ENCODE measurements at places on chromosomes 2 and 18. TPM values are rescaled to one million over a fixed set of nuclear protein-coding genes. Genes with fewer than 3 reads are reported as not detected.
A peak's percentile ranks its signal among the peaks of the same experiment; 100 is the strongest.

DNA sequence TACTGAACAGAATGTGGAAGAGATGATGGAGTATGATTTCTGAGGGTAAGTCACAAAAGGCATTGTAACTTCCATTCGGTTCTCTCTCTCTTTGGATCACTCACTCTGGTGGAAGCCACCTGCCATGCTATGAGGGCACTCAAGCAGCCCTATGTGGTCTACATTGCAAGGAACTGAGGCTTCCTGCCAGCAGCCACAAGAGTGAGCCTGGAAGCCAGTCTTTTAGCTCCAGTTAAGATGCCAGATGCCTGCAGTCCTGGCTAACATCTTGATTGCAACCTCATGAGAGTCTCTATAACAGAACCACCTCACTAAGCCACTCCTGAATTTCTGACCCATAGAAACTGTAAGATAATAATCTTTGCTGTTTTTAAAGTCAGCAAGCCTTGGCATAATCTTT lies 935.7 kb downstream of the LRP1B start:
- DNase-seq: no peak

GRCh38 chr2:193326296-193326695 lies 1131.6 kb upstream of the TMEFF2 start:
- DNase-seq: no peak

GRCh38 chr2:3459185-3460015 lies 59.9 kb downstream of the ADI1 start:
- peak; percentile 78 for DNase-seq

DNA sequence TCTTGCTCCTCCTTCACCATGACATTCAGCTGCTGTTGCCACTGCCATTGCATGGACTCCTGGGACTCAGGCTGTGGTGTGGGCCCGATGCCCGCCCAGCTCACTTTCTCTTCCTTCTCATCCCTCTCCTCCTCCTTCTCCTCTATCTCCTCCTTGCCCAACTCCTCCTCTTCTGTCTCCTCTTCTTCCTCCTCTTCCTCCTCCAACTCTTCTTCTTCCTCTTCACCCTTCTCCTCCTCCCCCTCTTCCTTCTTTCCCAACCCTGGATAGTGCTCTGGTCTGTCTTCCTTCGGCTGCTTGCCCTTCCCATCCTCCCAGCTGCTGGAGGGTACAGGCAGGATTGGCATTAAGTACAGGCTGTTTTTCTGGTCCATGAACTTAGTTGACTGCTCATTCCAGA lies 10.8 kb upstream of the CRYBA2 start:
- DNase-seq: no peak

- peak; percentile 60 for DNase-seq
Observed at GRCh38 chr2:113173542-113174375, at the start of gene PSD4. Gene PSD4 (plus strand): TSS chr2:113173971. CDS start chr2:113182457, 8,486 bp downstream.

GRCh38 chr2:11397513-11397912 lies 53.1 kb upstream of the ROCK2 start:
- no peak for DNase-seq

DNA sequence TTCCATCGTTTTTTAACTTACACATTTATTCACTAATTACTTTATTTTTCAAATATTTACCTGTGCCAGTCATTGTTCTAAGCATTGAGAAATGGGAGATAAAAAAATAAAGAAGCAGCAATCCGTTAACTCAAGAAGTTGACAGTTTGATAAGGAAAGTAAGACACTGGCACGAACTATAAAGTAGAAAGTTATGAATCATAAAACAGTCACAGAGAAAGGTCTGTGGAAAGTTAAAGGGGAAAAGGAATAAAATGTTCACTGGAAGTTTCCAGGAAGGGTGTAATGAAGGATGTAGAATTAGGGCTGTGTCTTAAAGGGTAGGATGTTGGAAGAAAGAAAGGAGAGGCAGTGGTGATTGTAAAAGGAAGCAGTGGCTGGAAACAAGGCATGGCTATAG lies 118.9 kb downstream of the RDH14 start:
- no peak for DNase-seq

DNA sequence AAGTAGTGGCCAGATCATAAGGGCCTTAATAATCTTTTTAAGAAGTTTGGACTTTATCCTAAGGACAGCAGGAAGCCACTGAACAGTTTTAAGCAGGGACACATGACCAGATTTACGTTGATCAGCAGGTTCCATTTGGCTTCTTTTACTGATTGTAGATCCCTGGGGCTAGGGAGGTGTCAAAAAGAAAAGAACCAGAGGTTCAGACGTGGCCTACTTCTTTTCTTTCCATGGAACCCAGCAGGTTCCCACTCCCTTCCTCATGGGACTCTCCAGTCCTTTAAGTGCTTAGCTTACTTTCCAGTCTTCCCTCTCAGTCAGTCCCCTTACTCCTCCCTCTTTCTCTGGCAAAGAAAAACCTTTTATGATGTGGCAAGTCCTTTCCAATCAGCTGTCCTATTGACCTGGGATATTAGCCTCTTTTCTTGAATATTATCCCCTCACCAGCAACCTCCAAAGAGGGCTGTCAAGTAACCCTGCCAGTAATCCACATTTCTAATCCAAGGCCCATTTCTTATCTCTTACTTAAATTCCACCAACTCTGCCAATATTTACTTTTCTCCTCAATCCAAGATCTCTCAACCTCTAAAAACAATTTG lies 33.5 kb downstream of the NHEJ1 start:
- DNase-seq: no peak

DNA sequence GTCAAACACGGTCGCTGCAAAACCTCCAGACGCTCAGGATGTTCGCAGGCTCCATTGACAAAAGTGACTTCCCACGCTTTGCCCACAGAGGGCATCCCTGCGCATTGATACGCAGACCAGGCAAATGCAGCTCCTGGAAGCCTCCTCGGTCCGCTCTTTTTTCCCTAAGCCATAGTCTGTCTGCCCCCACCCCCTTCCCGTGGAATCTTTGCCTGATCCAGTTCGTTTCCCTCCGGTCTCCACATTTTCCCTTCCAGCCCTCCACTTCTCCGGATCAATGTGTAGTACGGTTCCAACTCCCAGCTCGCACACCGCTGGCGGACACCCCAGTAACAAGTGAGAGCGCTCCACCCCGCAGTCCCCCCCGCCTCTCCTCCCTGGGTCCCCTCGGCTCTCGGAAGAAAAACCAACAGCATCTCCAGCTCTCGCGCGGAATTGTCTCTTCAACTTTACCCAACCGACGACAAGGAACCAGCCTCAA lies at the start of gene DCC:
Gene DCC (plus strand): TSS at position 307 of the 481 bp plus-strand sequence. CDS start 591 bp downstream, outside the sequence.
- DNase-seq: peak; percentile 18

- DNase-seq: no peak
Observed at GRCh38 chr2:162125138-162125537, 26.9 kb downstream of the GCG start.

GRCh38 chr18:58753976-58754375 lies 82.7 kb downstream of the MALT1 start:
- no peak for DNase-seq

GRCh38 chr2:171410624-171411023 lies 23.2 kb downstream of the METTL8 start:
- DNase-seq: no peak

DNA sequence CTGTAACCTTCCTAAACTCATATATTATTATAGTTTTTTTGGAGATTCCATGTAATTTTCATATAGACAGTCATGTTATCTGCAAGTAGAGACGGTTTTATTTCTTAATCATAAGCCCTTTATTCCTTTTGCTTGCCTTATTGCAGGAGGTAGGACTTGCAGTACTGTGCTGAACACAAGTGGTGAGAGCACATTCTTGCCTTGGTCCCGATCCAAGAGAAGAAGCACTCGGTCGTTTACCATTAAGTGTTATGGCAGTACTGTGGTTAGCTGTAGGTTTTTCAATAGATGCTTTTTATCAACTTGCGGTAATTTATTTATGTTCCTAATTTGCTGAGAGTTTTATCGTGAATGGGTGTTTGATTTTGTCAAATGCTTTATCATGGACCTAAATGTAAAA lies 305.7 kb downstream of the DYSF start:
- no peak for DNase-seq

DNA sequence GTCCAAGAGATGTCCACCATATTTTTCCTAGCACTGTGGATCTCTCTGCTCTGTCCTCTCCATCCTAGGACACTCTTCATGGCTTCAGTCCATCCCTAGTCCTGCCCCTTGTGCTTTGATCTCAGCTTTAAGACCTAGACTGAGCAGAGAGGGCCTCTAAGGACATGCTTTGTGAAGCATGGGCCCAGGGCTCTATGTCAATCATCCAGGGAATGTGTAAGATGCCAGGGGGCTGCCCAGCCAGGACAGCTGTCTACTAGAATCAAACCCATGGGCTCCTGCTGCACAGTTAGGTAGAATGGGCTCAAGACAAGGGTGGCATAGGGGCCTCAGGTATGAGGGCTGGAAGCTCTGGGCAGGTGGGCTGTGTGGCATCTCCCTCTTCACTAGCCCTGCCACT lies 24.9 kb downstream of the TET3 start:
- DNase-seq: no peak

GRCh38 chr2:201270293-201271001 lies 10.1 kb downstream of the CASP8 start:
- DNase-seq: no peak

DNA sequence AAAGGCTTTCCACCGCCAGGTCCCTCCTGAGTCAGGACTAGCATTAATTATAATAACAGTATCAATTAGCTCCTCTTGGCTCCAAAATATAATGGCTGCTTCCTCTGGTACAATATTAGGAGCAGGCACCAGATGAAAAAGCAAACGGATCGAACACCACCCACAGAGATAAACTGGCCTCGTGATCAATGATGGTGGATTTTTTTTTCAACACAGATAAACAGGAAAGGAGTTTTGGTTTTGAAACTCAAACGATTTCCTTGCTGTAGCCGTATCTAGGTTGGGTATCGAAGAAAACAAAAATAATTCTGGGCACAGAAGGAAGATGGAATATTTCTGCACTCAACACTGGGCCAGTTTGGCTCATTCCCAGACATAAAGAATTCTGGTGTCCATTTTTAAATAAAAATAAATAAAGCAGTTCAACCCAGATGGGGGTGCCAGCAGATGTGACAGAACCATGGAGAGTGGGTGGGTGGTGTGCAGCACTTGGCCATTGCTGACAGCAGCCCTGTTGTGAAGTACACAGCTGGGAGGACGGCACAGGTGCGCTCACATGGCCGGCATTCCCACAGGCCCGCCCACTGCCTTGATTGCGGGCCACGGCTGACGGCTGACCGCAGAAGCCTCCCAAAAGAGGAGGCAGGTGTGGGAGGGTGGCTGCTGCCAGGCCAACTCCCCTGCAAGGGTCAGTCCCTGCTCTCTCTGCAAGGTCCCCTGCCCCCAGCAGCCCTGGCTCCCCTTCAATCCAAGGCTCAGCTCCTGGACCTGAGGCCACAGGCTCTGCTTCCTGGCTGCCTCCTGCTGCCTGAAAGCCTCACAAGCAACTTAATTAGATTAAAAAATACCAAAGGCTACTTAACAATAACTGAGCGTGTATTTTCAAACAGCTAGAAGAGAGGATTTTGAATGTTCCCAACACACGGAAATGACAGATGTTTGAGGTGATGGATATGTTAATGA lies 351.9 kb upstream of the ID2 start:
- peak; percentile 13 for DNase-seq

DNA sequence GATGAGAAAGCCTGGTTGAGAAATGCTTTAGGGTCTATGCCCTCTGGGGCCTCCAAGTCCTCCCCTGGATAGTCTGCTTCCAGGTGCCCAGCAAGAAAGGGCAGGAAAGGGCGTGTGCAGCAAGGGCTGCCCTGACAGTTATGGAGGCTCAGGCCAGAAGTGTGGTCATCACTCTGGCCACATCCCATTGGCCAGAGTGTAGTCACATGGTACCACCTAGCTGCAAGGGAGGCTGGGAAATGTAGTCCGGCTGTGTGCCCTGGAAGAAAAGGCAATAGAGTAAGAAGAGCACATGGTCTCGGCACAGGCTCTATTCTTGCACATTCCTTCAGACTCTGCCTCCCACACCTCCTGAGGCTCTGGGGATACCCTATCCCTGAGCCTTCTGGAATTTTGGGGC lies 35.7 kb downstream of the ODC1 start:
- DNase-seq: no peak

DNA sequence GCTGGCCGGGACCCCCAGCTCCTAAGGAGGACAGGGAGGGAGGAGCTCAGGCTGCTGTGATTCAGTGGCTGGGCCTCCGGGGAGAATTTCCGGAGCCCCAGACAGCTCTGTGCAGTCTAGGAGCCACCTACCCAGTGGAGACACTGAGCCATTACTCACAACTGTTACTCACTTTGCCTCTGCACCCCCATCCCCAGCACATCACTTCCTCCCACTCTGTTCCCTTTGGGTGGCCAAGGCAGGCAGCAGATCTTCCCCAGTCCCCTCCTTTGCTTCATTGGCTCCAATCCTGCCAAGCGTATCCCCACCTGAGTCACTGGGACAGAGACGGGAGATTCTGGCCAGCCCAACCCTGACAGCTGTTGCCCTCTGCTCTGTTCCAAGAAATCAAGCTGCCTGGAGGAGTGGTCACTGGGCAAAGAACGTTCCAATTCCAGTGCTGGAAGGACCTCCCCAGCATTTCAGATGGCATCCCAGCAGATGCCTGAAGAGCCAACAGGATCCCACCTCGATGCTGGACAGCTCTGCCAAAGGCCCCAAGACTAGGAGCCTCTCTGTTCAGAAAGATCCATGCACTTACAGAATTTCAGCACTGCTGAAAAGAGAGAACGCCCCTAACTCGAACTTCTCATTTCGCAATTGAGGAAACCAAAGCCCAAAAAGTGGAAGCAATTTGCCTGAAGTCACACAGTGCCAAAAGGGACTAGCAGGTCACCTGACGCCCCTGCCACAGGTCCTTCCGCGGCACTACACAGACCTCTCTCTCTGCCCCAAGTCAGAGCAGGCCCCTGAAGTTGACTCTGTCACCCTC lies 68.3 kb downstream of the TNS1 start:
- DNase-seq: peak; percentile 69

DNA sequence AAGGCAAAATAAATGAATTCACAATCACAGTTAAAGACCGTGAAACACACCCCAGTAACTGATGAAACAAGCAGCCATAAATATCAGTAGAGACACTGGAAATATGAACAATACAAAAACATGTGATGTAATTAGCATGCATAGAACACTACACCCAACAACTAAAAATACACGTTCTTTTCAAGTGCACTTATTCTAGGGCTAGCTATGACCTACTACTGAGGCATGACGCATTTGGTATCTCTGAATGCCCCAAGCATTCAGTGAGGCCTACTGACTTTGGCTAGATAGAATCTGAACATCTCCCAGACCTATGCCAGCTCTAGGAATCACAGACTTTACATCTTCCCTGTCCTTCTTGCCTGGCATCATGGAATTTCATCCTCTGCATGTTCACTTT lies 450.0 kb upstream of the ID2 start:
- no peak for DNase-seq

- DNase-seq: no peak
Observed at GRCh38 chr2:96939415-96939814, 47.0 kb downstream of the FAM178B start.

FOXI3 gene
- not detected for polyA plus RNA-seq

TXNDC2 gene
- polyA plus RNA-seq: 0.04 TPM

PID1 gene
- 4.6 TPM for polyA plus RNA-seq

NXPH2 gene
- not detected for polyA plus RNA-seq
